Left renal cortex interstitium (tissue), 4 donors: ENCODE measurements at places on chromosomes 5 and 9.

GRCh38 chr5:167814828-167815227 is 476.6 kb upstream of the WWC1 start:
- DNase-seq = no peak

DNA sequence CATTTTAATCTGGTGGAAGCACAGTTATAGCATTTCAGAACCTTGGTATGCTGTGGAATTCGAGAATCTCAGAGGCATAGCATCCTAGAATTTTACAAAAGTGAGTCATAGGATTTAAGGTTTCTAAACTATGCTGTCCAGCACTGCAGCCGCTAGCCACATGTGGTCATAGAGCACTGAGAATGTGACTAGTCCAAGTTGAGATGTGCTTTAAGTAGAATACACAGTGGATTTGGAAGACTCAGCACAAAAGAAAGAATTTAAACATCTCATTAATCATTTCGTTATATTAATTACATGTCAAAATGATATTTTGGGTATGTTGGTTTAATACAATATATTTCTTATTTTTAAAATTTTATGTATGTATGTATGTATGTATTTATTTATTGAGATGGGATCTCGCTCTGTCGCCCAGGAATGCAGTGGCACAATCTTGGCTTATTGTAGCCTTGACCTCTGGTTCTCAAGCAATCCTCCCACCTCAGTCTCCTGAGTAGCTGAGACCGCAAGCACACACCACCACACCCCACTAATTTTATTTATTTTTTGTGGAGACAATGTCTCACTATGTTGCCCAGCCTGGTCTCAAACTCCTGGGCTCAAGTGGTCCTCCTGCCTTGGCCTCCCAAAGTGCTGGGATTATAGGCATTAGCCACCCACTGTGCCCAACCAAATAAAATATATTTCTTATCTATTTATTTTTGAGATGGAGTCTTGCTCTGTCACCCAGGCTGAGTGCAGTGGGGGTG is 20.4 kb upstream of the RPS14 start:
- no peak for DNase-seq

- no peak for DNase-seq
These were observed 59.5 kb upstream of the FBXL7 start for GRCh38 chr5:15440434-15440833.

- no peak for DNase-seq
These were observed 547.8 kb downstream of the CCDC171 start for GRCh38 chr9:16100537-16101091.

DNA sequence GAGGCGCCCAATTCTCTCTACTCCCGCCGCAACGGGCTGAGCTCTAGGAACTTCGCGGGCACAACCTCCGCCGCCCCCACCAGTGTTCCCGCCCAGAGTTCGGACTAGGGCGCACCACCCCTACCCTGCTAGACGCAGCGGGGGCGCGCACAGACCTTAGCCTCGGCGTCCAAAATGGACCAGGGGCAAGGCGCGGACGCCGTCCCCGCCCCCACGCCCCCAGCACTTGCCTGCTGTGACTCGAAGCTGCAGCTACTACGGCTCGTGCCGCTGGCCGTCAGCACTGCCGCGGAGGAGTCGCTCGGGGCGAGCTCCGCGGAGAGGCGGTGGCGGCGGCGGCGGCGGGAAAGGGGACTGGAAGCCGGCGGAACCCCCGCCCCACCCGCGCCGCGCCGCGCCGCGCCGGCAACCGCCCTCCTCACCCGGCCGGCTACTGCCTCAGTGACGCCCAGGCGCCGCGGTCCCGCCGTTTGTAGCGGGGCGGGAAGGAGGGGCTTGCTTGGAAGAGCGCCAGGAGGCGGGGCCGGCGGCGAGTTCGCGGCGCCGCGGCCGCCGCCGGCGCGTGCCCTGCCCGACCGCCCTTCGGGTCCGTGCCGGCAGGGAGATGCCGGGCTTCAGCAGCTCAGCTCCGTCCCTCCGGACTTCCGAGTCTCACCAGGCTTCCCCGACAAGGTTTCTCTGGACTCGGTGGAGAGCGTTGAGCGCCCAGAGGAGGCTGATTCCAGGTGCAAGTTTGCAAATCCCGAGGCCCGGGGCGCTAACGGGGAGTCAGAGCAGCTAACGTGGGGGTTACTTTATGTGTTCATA is 4.5 kb downstream of the ELAVL2 start:
- DNase-seq = no peak

DNA sequence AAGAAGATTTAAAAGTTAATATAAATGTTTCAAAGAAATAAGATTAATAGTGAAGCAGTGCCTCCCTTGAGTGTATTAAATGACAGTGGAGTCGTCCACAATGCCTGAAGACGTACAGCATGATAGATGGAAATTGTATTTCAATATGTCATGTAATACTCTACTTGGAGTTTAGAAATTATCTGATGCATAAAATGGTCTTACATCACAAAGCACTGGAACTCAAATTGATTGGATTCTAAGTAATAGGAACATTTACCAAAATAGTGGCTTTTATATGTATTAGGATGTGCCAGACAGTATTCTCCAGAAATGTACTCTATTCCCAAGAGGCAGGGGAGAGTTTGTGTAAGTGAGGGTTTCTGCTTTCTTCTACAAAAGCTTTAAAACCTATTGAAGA is 49.4 kb downstream of the CDH10 start:
- no peak for DNase-seq

DNA sequence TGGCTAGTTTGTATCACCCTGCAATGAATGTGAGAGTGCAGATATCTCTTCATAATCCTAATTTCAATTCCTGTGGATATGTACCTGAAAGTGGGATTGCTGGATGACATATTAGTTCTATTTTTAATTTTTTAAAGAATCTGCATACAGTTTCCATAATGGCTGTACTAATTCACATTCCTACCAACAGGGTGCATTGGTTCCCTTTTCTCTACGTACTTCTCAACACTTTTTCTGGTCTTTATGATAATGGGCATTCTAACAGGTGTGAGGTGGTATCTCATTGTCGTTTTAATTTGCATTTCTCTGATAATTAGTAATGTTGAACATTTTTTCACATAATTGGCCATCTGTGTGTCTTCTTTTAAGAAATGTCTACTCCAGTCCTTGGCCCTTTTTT is 927.5 kb downstream of the DTWD2 start:
- DNase-seq = no peak
